ENCODE measurements at places on chromosomes 12 and 14. TPM values are rescaled to one million over a fixed set of nuclear protein-coding genes. Genes with fewer than 3 reads are reported as not detected.

- DNase-seq = no peak
Observed at GRCh38 chr14:51294951-51295525, 55.0 kb downstream of the TMX1 start.

- no peak for DNase-seq
Observed at GRCh38 chr14:49939884-49940510, 47.1 kb downstream of the ARF6 start.

GRCh38 chr12:30795410-30796312, 40.9 kb upstream of the CAPRIN2 start:
- DNase-seq = peak; percentile 42

Gene PTHLH
- total RNA-seq = 103 TPM

GRCh38 chr14:100777366-100777817, 48.5 kb upstream of the MEG3 start:
- DNase-seq = no peak

DNA sequence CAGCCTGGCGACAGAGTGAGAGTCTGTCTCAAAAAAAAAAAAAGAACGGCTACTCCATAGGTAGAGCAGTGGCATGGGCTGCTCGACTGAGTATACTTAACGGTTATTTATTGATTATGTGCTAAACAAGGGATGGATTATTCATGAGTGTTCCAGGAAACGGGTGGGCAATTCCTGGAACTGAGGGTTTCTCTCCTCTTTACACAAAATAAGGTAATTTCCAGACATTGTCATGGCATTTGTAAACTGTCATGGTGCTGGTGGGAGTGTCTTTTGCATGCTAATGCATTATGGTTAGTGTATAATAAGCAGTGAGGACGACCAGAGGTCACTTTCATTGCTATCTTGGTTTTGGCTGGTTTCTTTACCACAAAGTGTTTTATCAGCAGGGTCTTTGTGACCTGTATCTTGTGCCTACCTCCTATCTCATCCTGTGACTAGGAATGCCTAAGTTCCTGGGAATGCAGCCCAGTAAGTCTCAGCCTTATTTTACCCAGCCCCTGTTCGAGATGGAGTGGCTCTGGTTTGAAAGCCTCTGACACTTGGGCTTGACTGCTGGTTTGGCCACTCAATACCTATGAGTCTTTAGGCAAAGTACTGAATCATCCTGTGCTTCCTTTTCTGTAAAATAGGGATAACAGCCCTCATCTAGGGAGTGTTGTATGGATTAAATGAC, 3.2 kb downstream of the DGLUCY start:
- DNase-seq = no peak

- no peak for DNase-seq
Observed at GRCh38 chr12:21676776-21677175, 19.1 kb upstream of the LDHB start.

DNA sequence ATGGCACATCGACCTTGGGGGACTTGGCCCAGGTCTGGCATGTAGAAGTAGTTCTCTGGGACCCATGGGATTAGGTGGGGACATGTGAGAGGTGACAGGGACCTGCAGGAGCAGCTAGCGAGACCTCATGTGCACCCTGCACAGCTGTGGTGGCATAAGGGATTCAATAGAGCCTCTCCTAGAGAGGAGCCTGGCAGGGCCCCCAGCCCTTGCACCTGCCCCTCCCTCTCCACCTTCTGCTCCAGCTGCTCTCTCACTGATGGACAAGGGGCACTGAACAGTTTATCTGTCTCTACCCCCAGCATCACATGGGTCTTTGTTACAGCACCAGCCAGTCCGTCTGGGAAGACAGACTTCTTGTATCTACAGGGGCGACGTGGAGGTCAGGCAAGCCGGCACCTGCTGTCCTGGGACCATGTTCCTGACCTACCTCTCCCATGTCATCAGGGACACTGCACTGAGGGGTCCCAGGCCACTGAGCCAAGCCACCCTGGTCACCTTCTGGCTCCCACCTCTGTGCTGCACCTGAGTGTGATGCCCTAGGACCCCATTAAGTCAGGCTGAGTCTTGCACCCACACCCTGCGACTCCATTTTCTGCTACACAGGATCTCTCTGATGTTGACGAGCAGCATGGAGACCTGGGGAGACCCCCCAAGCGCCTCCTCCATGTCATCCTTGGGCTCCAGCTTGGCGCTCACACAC, 32.6 kb downstream of the DDX11 start:
- DNase-seq = no peak

Gene PRH2
- not detected for total RNA-seq

GRCh38 chr12:51884676-51885229, 3.1 kb upstream of the ANKRD33 start:
- DNase-seq = no peak

DNA sequence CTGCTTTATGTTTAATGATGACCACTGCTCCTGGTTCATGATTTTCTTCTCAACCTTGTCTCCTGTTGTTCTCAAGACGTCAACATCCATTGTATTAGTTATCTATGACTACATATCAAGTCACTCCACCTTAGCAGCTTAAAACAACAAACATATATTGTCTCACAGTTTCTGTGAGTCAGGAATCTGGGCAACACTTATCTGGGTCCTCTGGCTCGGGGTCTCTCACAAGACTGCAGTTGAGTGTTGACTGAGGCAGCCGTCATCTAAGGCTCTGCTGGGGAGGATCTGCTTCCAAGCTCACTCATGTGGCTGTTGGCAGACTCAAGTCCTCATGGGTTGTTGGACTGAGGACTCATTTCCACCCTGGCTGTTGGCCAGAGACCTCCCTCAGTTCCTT, 27.3 kb upstream of the FRS2 start:
- no peak for DNase-seq

DNA sequence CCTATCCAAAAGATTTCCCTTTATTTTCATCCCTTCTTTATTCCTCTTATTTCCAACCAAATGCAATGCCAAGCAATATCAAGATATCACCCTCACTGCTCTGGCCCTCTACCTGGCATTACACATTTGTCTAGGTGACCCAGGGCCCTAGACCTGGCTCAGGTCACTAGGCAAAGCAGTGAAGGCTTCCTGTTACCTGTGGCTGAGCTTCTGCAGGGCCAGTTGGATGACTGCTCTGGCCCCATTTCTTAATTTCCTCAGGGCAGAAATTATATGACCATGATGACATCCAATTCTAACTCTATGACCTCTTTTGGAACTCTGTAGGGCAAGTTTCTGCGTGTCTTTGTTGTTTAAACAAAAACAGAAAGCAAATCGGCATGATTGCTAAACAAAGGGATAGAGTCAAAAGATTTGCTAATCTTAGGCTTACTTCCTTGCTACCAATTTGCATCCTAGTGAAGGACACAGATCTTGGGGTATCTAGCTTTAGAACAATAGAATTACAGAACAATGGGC, 7.4 kb upstream of the CCDC198 start:
- DNase-seq = no peak

DNA sequence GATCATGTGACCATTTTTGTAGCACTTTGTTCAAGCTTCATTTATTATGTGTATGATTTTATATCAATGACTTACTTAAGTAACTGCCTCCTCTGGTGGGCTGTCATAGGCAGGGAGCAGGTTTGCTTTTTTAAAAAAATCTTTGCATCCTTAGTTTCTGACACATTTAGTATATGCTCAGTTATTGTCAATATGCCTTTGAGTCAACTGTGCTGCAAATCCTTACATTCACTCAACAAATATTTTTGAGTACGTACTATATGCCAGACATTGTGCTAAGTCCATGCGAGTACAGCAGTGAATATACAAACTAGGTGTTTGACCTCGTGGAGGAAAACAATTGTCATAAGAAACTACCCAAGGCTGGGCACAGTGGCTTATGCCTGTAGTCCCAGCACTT, 4.4 kb upstream of the ANAPC5 start:
- no peak for DNase-seq

Gene SMIM41
- total RNA-seq = 0.46 TPM

DNA sequence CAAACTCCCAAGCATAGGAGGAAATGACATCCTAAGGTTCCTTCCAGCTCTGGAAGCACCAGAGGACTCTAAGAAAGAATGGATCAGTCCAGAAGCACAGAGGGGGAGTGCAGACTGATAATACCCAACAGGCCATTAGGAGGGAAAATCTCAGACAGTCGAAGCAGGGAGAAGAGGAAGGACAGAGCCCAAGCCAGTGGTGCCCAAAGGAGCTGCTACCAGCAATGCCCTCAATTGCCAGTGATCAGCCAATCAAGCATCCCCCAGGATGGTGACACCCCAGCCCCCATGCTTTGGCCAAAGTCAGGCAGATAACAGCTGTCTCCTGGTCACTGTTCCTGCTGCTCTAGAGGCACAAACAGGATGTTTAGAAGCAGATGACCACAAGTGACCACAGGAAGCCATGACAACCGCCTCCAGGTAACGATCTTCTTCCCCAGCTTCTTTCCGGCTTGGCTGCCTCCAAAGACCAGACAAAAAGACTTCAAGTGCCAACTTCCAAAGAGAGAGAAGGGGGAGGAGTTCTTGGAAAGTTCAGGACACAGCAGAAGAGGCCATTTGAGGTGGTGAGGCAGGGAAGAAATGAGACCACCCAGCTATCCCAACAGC, 16.2 kb downstream of the PXN start:
- DNase-seq = no peak

Gene CD69
- 18.4 TPM for total RNA-seq

- no peak for DNase-seq
Observed at GRCh38 chr14:91554535-91555332, 44.6 kb upstream of the PPP4R3A start.

GRCh38 chr14:87696485-87696884, 296.5 kb downstream of the GALC start:
- DNase-seq = no peak

Gene PSMA6
- 93.8 TPM for total RNA-seq

Gene PROX2
- 0.06 TPM for total RNA-seq

DNA sequence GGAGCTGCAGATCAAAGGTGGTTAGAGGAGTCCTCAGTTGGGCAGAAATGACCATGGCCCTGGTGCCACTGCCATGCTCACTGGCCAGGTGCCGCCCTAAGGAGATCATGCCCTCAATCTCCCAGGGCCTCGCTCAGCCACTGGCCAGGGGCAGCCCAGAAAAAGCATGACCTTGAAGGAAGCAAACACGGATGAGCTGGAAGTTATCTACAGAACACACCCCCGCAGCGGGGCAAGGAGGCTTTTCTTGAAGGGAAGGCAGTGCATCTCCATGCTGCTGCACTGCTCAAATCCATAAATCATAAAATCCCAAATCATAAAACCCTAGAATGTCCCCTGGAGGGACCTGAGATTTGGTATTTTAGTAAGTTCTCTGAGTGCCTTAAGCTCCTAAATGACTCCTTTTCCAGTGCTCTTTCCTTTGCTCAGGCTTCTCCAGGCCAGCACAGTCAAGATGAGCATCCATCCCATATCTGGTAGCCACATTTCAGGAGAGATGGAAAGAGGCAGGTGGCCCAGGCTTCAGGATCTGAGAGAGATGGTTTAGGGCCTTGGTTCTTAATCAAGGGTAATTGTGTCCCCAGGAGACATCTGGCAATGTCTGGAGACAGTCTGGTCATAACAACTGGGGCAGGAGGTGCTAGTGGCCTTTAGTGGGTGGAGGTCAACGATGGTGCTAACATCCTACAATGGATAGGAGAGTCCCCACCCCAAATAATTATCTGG, 217.3 kb downstream of the RBM19 start:
- no peak for DNase-seq

- no peak for DNase-seq
Observed at GRCh38 chr12:116200812-116201211, 76.7 kb downstream of the MED13L start.

GRCh38 chr14:32121948-32122347, 44.8 kb downstream of the ARHGAP5 start:
- no peak for DNase-seq

- no peak for DNase-seq
Observed at GRCh38 chr12:101207086-101207780, 2.8 kb downstream of the SLC5A8 start.

Gene CDC42BPB
- total RNA-seq = 165 TPM

DNA sequence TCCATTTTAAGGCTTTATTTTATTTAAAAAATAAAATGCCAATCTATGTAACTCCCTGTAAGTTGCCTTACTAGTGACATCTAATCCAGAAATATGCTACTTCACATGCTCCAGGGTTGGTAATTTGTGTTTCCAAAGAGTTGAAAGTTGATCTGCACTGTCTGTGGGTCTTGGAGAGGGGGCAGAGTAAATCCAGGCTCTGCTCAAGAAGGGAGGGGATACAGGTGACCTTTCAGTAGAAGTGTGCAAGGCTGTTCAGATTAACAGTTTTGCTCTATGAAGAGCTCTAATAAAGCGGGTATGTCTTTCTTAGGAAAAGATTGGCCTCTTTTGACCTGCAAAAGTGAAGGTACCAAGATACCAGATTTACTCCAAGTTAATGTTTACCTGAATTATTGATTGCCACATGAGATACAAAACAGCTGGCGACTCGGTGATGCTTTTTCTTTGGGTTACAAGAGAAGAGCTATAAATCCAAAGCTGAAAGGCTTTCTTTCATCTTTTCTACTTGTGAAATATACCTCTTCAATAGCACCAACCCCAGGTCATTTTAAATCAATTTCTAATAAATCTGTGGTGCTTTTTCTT, 75.6 kb upstream of the FLRT2 start:
- no peak for DNase-seq

- no peak for DNase-seq
Observed at GRCh38 chr12:13368971-13369370, 172.4 kb downstream of the EMP1 start.

Gene PCED1B
- 9.5 TPM for total RNA-seq

DNA sequence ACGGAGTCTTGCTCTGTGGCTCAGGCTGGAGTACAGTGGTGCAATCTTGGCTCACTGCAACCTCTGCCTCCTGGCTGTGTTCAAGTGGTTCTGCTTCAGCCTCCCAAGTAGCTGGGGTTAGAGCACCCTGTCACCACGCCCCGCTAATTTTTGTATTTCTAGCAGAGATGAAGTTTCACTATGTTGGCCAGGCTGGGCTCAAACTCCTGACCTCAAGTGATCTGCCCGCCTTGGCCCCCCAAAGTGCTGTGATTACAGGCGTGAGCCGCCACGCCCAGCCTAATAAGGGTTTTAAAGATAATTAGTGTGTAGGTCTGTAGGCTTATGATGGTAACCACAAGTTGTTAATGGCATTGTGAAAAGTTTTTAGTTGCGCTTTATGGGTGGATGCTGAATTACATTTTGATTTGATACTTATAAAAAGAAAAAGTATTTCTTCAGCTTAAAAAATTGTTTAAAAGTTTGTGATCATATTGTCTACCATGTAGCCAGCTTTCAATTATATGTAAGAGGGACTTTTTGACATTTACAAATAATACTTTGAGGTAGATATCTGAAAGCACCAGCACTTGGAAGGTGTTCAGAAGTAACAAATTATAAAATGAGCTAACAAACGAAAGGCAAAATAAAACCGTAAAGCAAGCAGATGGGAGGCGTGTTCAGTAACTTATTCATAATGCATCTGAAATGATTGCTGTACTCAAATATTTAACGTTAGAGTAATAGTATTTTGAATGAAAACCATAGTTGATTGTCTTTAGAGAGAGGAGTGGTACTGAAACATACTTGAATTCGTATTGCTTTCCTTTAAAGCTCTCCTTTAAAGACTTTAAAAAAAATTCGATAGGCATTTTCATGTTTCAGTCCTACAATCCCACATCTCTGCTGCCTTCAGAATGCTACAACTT, 37.1 kb downstream of the MDM2 start:
- no peak for DNase-seq

Gene GLIPR1L1
- not detected for total RNA-seq

DNA sequence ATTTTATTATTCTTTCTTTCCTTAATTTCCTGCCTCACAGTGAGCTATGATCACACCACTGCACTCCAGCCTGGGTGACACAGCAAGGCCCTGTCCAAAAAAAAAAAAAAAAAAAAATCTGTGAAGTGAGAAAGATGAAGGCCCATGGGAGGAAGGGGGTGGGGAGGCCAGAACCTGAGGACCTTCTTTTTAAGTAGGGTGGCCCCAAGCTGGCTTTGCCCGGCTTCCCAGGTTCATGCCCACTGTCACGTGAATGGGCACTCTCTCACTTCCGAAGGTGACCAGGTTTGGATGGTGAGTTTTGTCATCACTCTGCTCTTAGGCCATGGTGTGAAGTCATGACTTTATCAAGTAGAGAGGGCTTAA, 82.3 kb downstream of the TNFAIP2 start:
- no peak for DNase-seq
